ENCODE measurements at places on chromosomes 7 and 10. TPM values are rescaled to one million over a fixed set of nuclear protein-coding genes. Genes with fewer than 3 reads are reported as not detected.

CALML5 gene
- not detected for total RNA-seq

TAS2R3 gene
- total RNA-seq = 3.7 TPM

PLXNA4 gene
- total RNA-seq = 2.1 TPM

SPAM1 gene
- not detected for total RNA-seq

FAM237B gene
- total RNA-seq = not detected

ACBD7 gene
- total RNA-seq = 1.6 TPM

AGFG2 gene
- total RNA-seq = 3.1 TPM

GPC2 gene
- total RNA-seq = 5.2 TPM

CPVL gene
- total RNA-seq = 25.1 TPM

HOXA1 gene
- total RNA-seq = not detected
